Thymus (tissue), 14 donors: ENCODE measurements at places on chromosomes 1 and 21. TPM values are rescaled to one million over a fixed set of nuclear protein-coding genes. Genes with fewer than 3 reads are reported as not detected.

DNA sequence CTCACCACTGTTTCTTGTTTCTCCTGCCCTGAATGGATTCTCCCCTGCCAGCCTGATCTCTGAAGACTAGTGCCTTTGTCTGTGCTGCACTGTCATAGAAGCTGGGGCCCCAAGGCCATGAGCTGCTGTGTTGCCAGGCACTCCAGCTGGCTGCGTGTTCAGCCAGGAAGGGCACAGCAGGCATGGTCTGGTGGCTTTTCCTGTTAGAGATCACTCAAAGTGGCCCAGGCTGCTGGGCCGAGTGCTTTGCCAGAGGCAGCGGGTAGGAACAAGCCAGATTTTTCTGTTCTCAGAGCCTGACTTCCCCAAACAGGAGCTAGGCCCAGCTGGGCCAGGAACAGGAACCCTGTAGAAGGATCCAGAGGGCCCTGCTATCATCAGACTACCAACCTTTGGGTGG lies 5.2 kb downstream of the ADPRS start:
- DNase-seq, result no peak

- no peak for DNase-seq
These were observed 89.0 kb upstream of the MACF1 start for GRCh38 chr1:39115271-39116110.

DNA sequence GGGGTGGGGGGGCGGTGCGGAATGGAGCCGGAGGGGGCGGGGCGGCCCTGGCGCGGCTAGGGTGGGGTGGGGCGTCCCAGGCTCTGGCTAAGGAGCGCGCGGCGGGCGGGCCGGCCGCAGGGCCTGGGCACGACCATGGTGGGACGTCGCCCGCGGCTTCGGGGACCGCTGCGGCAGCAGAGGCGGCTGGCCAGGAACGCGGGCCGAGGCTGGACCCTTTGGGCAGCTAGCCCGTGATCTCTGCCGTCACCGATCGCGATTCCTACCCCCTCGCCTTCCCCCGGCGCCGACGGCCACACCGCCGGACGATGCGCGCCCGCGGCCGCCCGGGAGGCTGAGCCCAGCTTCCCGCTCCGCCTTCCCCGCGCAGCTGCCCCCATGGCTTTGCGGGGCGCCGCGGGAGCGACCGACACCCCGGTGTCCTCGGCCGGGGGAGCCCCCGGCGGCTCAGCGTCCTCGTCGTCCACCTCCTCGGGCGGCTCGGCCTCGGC lies at the start of gene MAP3K21:
TSS of gene MAP3K21 (plus strand) at position 74 of the 491 bp plus-strand sequence. CDS start at position 379, 305 bp downstream.
- no peak for DNase-seq

- DNase-seq, result no peak
These were observed 1.3 kb upstream of the SLC30A1 start for GRCh38 chr1:211580303-211580687.

GRCh38 chr21:46456750-46457149 lies 1.9 kb upstream of the DIP2A start:
- DNase-seq, result no peak

GRCh38 chr1:24933468-24933867 lies 3.4 kb upstream of the RUNX3 start:
- no peak for DNase-seq

GRCh38 chr1:41496080-41497055 lies 11.9 kb upstream of the EDN2 start:
- DNase-seq, result peak; percentile 22

DNA sequence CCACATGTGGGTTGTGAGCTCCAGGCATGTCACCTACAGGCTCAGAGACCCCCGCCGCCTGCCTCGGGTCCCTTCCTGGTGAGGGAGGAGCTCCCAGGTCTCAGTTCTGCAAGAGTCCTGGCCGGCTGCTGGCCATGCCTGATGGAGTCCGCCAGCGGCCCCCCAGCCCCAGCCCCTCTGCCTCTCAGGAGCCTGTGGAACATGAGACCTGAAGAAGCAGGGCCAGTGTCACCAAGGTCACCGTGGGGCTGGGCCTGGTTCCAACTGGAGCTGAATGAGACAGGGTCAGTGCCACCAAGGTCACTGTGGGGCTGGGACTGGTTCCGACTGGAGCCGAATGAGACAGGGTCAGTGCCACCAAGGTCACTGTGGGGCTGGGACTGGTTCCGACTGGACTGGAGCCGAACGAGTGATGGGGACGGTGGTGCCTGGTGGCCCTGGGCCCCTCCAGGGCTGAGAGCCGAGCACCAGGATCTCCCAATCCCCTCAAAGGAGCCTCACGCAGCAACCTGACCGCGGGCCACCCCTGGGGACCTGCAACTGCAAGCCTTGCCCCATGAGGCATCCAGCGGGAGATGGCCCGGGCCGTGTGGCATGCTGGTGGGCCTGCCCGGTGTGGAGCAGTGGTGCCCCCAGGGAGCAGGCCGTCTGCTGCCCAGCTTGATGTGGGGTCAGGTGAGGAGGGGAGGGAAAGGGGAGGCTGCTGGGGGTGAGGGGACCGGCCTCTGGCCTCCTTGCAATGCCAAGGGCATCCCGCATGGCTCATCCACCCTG lies 14.5 kb upstream of the PTTG1IP start:
- DNase-seq, result no peak

DNA sequence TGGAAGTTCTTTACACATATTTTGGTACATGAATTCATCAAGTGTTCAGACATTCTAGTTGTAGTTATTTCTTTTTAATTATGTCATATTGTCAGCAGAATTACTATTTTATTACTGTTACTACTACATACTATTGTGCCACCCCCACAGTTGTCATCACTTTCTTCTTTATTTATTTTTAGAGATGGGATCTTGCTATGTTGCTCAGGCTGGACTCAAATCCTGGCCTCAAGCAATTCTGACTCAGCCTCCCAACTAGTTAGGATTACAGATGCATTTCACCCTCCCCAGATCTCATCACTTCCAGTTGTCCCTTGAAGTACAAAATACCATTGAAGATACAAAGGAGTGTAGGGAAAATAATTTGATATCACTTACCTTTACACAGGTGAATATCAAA lies 258.0 kb downstream of the KCTD3 start:
- DNase-seq, result no peak

- no peak for DNase-seq
These were observed 136.3 kb downstream of the ACTL8 start for GRCh38 chr1:17891205-17892110.

- DNase-seq, result peak; percentile 51
These were observed at the start of gene GBP1 for GRCh38 chr1:89065079-89065868. Gene GBP1 (minus strand): TSS chr1:89065208. CDS start chr1:89063234, 1,974 bp downstream.

GRCh38 chr1:94648225-94649007 lies 106.9 kb upstream of the F3 start:
- no peak for DNase-seq

DNA sequence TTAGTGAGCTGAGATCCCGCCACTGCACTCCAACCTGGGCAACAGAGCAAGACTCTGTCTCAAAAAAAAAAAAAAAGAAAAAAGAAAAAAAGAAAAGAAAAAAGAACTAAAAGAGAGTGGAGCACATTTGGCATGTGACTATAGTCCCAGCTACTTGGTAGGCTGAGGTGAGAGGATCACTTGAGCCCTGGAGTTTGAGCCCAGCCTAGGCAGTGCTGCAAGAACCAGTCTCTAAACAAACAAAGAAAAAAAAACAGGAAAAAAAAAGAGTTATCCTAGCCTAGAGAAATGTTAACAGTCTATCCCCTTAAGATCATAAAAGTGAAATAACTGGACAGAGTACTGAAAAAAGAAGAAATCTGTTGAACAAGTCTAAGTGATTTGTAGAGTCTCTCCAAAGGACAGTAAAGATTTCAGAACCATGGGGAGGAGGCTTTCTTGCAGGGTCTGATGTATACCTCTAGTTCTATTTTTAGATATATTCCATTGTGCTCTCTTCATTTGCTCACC lies 4.5 kb upstream of the PRDX1 start:
- DNase-seq, result no peak

GRCh38 chr1:27001570-27002360 lies 8.3 kb downstream of the TRNP1 start:
- DNase-seq, result no peak

DNA sequence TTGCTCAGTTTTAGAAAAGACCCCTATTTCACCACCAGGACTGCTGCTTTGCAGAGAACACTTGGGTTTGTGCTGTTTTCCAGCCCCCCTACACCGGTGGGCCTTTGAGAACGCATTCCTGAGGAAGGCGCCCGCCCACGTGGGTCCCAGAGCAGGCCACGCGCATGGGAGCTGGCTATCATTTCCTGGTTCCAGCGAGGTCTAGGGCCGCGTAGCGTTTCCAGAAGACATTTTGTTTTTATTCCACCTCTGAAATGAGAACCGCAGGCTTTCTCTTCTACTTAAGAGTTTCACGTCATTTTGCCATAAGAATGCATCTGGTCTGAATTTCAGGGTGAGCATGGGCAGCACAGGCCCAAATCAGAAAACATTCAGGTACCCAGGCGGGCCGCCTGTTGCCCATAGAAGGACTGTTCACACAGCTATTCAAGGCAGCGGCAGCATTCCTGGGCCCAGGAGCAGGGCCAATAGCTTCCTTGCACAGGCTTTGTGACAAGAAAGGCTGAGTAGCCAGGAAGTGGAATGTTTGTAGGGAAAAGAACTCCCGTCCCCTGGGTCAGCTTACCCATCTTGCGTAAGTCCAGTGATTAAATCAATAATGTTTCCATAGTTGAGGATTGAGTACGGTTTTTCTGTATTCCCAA lies 1.4 kb upstream of the KLHL21 start:
- no peak for DNase-seq

- no peak for DNase-seq
These were observed 48.9 kb downstream of the AHDC1 start for GRCh38 chr1:27554759-27555699.

GRCh38 chr1:178693366-178693765 lies 31.7 kb upstream of the RALGPS2 start:
- no peak for DNase-seq

DNA sequence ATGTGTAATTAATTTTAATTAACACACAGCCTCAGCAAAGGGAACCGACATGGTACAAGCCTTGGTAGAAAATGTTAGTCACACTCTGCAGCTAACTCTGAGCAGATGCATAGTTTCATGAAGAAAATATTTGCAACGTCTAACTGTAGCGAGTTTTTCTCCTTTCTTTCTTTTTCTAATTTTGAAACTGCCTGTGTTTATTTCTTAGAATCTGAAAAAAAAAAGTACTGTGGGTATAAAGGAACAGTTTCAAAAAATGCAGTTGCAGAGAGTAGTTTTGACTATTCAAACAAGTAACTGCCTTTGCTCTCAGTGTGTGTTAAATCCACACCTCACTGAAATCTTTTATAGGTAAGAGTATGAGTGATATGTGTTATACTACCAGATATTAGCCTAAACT lies 149.9 kb upstream of the C1orf105 start:
- DNase-seq, result no peak

- DNase-seq, result no peak
These were observed 2.1 kb downstream of the PCP4L1 start for GRCh38 chr1:161260376-161261260.

- no peak for DNase-seq
These were observed 100.8 kb downstream of the RRAGC start for GRCh38 chr1:38758820-38759219.

GRCh38 chr1:108590441-108590840 lies 30.5 kb downstream of the EEIG2 start:
- DNase-seq, result no peak

GRCh38 chr1:208523007-208523406 lies 278.8 kb upstream of the PLXNA2 start:
- DNase-seq, result no peak

DNA sequence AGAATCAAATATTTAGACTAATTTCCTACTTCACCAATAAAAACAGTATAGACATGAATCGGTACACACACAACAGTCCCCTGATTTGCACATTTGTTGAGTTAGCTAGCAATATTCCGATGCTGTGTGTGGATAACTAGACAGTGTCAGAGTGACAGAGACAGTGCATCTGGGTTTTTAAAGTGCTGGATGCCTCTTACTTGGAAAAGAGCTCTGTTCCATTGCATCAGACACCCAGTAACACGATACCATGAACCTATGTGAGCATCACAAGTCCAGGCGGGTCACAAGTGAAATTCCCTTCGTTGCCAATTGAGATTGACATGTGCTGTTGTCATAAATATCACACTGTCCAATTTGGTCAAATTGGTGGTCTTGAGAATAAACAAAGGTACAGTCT lies 82.0 kb upstream of the ESRRG start:
- no peak for DNase-seq

DNA sequence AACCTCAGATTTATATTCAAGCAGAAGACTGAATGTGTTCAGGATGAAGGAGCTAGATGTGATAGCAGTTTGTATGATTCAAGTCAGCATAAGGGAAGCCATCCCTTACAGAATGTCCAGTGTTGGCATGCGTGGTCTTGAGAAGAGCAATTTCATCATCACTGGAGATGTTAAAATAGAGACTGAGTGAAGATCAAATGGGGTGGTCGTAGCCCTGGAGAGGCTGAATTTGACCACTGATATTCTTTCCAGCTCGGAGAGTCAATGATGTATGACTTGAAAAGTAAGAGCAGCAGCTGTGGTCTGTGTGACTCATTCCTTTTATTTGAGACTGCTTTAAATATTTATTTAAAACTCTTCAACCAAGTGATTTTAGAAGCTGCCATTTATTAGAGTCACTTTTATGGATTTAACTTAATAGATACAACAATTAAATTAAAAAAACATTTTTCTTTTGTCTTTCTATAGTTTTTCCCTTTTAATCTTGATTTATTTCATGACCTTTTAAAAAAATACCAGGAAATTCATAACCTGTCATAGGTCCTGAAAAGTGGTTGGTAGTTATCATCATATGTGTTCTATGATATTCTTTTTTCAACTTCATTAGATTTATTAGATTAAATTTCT lies 15.5 kb downstream of the FMN2 start:
- no peak for DNase-seq

GRCh38 chr1:117674521-117675400 lies 68.9 kb downstream of the TENT5C start:
- no peak for DNase-seq

DNA sequence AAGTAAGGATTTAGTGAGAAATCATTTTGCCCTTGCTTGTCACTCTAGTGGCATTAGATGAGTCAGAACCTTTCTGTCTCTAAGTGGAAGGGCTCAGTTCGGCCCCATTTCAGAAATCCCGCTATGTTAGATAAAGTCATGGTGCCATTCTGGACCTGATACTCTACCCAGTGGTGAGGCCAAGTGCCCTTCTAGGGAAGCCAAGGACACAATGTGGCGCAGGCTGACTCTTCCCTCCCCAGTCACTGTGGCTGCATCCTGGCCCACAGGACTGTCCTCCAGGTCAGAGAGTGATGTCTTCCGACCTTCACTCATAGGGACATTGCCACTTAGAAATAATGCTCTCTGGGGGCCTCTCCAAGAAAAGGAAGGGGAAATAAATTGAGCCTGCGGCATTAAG lies 48.3 kb upstream of the MTR start:
- DNase-seq, result no peak

GRCh38 chr1:1005774-1006304 lies 5.9 kb upstream of the HES4 start:
- DNase-seq, result no peak

- no peak for DNase-seq
These were observed 248.6 kb upstream of the RUNX1 start for GRCh38 chr21:35297665-35298064.

- no peak for DNase-seq
These were observed 89.7 kb downstream of the IGSF21 start for GRCh38 chr1:18197299-18197698.

Gene OPTC
- 0.39 TPM for polyA plus RNA-seq

Gene TRIM67
- polyA plus RNA-seq, result 0.05 TPM

Gene PRAMEF17
- 0.05 TPM for polyA plus RNA-seq

Gene CRYZ
- polyA plus RNA-seq, result 38.8 TPM

Gene PHTF1
- polyA plus RNA-seq, result 9.8 TPM

Gene TOE1
- polyA plus RNA-seq, result 12.0 TPM

Gene CLEC20A
- polyA plus RNA-seq, result 0.39 TPM

Gene CLDN17
- 0.41 TPM for polyA plus RNA-seq

Gene LCE2B
- 1.5 TPM for polyA plus RNA-seq

Gene GJB5
- polyA plus RNA-seq, result 3.9 TPM

Gene CAMK2N1
- 11.1 TPM for polyA plus RNA-seq

Gene PGD
- 48.9 TPM for polyA plus RNA-seq

Gene CA6
- polyA plus RNA-seq, result 0.37 TPM

Gene GBP7
- 0.16 TPM for polyA plus RNA-seq

Gene CYP4X1
- 2.1 TPM for polyA plus RNA-seq
